ENCODE measurements at places on chromosomes 7 and 10. TPM values are rescaled to one million over a fixed set of nuclear protein-coding genes. Genes with fewer than 3 reads are reported as not detected.

Gene FGFBP3
- total RNA-seq = 3.4 TPM

DNA sequence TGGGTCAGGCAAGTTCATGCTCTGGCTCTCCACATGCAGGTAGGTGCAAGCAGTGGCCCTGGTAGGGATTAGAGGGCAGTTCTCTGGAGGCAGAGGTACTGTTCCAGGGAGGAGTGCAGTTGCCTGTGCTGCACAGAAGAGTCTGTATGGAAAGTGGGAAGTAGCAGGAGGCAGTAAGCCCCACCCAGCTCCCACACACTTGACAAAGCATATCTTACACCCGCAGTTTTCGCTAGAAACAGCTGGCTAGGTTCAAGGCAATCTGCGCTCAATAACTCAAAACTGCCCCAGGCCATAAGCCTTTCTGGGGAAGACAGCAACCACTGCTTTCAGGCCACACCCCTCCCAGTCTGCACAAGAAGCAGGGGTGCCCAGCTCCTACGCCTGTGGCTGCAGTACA, 33.1 kb upstream of the ARMC3 start:
- no peak for DNase-seq

Gene HHEX
- 37.9 TPM for total RNA-seq

DNA sequence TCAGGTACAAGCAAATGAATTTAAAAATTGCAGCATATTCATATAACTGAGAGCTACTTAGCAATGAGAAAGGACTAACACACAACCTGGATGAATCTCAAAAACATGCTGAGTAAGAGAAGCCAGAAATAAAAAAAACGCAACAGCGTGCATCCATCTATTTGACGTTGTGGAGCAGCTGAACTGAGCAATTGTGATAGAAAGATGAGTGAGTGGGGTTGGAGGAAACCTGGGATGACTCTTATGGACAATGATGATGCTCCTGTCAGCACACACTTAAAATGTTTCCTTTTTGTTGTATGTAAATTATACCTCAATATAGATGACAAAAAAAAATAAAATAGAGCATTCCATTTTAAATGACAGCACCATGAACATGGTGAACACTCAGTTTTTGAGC, 36.0 kb upstream of the AKR1E2 start:
- DNase-seq = no peak

GRCh38 chr10:125840955-125841354, 17.6 kb downstream of the BCCIP start:
- DNase-seq = no peak
